ENCODE measurements at places on chromosomes 4 and X.

- peaks cover 55% of the 10 kb centered on the region for H3K36me3 ChIP-seq
- H3K27me3 ChIP-seq = no peaks in the 10 kb centered on the region
- peaks cover 45% of the 10 kb centered on the region for H3K4me1 ChIP-seq
- peak overlapping the region; percentile 39 for H3K27ac ChIP-seq
- DNase-seq = no peak
These were observed 82.0 kb downstream of the IRF2 start for GRCh38 chr4:184392316-184392715.

GRCh38 chr4:41661442-41662076, 87.0 kb downstream of the PHOX2B start:
- H3K4me3 ChIP-seq = no peak overlapping the region
- H3K27me3 ChIP-seq = no peaks in the 10 kb centered on the region

DNA sequence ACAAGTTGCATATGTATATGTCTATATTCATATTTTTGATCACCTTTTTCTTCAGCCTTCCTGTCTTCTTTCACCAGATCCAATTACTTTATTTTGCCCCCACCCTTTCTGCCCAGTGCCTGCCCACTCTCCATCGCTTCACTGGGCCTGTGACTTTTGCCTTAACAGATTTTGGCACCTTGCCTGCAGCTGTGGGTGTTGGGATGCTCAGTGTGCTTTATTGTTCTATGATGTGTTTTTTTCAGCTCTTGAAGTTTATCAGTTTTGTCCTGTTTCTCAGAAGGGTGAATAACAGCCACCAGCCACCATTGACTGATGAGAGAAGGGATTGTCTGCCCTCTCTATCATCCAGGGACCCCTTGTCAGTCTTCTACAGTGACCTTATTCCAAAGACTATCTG, 77.2 kb upstream of the GALNT7 start:
- no peak for DNase-seq
- H3K36me3 ChIP-seq = no peaks in the 10 kb centered on the region
- H3K4me1 ChIP-seq = no peaks in the 10 kb centered on the region
- no peak overlapping the region for H3K27ac ChIP-seq
- no peak overlapping the region for H3K4me3 ChIP-seq

DNA sequence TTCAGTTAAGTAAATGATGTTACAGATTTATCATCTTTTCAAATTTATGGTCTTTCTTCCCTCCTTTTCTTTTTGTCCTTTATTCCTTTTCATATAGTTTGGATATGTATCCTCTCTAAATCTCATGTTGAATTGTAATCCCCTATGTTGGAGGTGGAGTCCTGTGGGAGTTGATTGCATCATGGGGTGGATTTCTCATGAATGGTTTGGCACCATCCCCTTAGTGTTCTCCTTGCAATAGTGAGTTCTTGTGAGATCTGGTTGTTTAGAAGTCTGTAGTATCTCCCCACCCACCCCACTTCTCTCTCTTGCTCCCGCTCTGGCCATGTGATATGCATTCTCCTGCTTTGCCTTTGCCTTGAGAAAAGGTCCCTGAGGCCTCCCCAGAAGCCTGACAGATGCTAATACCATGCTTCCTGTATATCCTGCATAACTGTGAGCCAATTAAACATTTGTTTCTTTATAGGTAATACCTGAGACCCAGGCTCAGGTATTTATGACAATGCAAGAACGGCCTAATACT, 236.7 kb downstream of the PRDM5 start:
- H3K4me1 ChIP-seq = no peaks in the 10 kb centered on the region
- H3K4me3 ChIP-seq = no peak overlapping the region
- no peak for DNase-seq
- no peak overlapping the region for H3K27ac ChIP-seq
- H3K36me3 ChIP-seq = no peaks in the 10 kb centered on the region
- H3K27me3 ChIP-seq = no peaks in the 10 kb centered on the region

GRCh38 chr4:71380788-71381187, 42.0 kb downstream of the SLC4A4 start:
- H3K4me3 ChIP-seq = no peak overlapping the region
- H3K36me3 ChIP-seq = no peaks in the 10 kb centered on the region
- no peaks in the 10 kb centered on the region for H3K4me1 ChIP-seq
- H3K27ac ChIP-seq = no peak overlapping the region
- H3K27me3 ChIP-seq = no peaks in the 10 kb centered on the region

- DNase-seq = no peak
- H3K4me1 ChIP-seq = no peaks in the 10 kb centered on the region
- H3K27me3 ChIP-seq = no peaks in the 10 kb centered on the region
- H3K4me3 ChIP-seq = no peak overlapping the region
These were observed 411.9 kb downstream of the TRIML1 start for GRCh38 chr4:188551156-188551555.

- H3K36me3 ChIP-seq = no peaks in the 10 kb centered on the region
- H3K4me1 ChIP-seq = no peaks in the 10 kb centered on the region
- no peak overlapping the region for H3K27ac ChIP-seq
- H3K27me3 ChIP-seq = no peaks in the 10 kb centered on the region
- DNase-seq = no peak
- H3K4me3 ChIP-seq = no peak overlapping the region
These were observed 48.5 kb downstream of the HTT-AS start for GRCh38 chr4:3025881-3026280.

GRCh38 chrX:104430072-104430741, 135.8 kb upstream of the IL1RAPL2 start:
- no peaks in the 10 kb centered on the region for H3K36me3 ChIP-seq
- no peak overlapping the region for H3K27ac ChIP-seq
- no peak overlapping the region for H3K4me3 ChIP-seq

DNA sequence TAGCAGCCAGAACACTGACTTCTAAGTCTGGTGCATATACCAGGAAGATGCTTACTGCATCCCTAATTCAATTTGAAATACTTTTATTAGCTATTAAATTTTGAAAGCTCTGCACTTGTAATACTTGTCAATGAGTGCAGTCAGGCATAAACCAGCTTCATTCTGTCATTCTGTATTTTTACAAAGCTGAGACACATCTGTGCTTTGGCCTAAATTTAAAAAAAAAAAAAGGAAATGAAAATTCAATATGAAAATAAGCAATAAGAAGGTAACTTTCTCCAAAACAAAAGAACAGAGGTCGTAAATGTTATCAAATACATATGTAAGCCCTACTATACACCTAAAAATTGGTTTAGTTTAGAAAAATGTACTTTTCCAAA, 7.0 kb downstream of the SMIM14 start:
- no peaks in the 10 kb centered on the region for H3K4me1 ChIP-seq
- no peak overlapping the region for H3K27ac ChIP-seq
- no peaks in the 10 kb centered on the region for H3K36me3 ChIP-seq
- no peak overlapping the region for H3K4me3 ChIP-seq
- no peaks in the 10 kb centered on the region for H3K27me3 ChIP-seq
- no peak for DNase-seq

- DNase-seq = no peak
- no peaks in the 10 kb centered on the region for H3K27me3 ChIP-seq
- no peak overlapping the region for H3K27ac ChIP-seq
- no peak overlapping the region for H3K4me3 ChIP-seq
- H3K4me1 ChIP-seq = peaks cover 6% of the 10 kb centered on the region
These were observed 73.2 kb downstream of the RASL11B start for GRCh38 chr4:52935317-52935716.

DNA sequence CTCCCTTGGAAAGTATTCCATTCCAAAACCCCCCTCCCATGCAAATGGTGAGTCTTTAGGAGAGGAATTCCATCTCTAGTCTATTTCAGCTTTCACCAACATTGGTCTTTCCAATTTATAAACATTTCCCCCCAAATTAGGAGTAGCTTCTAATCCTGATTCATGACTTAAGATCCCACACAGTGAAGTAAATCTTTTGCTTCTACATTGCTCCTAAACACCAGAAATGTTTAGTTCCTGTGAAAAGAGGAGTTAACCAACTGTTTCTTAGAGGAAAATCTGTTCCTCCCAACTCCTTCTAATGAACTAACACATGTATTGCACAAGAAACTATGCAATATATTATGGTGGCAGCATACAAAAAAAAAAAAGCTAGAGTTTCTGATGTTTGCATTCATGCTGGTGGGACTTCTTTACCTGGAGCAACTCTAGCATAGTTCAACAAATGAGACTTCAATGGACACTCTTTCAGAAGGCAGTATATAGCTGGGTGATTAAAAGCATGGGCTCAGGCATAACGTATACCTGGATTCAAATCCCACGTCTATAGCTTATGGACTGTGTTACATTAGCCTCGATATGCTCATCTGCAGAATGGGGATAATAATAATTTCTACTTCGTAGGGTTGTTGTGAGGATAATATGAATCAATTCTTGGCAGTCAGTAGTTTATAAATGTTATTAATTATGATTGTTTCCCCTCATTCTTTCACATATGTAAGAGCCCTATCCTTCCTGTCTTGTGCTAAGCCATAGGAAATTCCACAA, 131.6 kb upstream of the TMEM164 start:
- no peak for DNase-seq
- H3K4me3 ChIP-seq = no peak overlapping the region
- no peaks in the 10 kb centered on the region for H3K27me3 ChIP-seq
- no peaks in the 10 kb centered on the region for H3K4me1 ChIP-seq
- H3K36me3 ChIP-seq = no peaks in the 10 kb centered on the region

DNA sequence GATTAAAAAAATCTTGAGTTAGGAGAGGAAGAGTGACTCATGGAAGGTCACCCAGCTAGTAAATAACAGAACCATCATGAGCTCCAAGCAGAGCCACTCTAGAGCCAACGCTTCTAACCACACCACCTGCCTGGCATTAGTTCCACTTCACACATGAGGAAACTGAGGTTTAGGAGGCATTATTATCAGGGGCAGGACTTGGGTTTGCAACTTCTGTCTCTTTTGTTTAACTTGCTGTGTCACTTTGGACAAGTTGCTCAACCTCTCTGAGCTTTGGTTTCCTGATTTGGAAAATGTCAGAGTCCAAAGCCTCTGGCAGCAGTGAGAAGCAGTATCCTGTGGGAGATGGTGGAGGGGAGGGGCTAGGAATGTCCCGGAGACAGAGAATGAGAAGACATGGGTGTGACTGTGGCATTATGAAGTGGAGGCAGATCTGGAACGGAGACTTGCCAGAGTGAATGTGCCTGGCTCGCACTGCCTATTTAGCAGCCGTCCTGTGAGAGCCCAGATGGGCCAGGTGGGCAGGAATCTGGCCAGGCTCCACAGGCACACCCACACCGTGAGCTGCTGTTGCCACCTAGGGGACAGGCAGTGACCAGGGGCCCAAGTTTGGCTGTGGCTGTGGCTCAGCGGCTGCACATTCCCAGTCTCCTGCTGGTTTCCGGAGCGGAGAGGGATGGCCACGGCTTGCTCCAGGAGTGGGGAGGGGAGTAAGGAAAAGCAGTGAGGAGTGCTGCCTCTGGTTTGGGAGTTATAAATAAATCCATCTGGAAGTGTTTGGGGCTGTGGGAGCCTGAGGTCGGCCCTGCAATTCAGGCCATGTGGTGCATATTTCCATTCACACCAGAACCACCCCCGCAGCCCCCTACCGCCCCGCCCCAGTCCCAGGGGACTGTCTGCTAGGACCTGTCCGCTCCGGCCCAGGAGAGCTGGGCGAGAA, 93.4 kb downstream of the NHSL2 start:
- H3K27me3 ChIP-seq = no peaks in the 10 kb centered on the region
- no peaks in the 10 kb centered on the region for H3K36me3 ChIP-seq
- H3K27ac ChIP-seq = peak overlapping the region; percentile 11
- no peak overlapping the region for H3K4me3 ChIP-seq
- peak; percentile 66 for DNase-seq
- H3K4me1 ChIP-seq = peaks cover 9% of the 10 kb centered on the region

DNA sequence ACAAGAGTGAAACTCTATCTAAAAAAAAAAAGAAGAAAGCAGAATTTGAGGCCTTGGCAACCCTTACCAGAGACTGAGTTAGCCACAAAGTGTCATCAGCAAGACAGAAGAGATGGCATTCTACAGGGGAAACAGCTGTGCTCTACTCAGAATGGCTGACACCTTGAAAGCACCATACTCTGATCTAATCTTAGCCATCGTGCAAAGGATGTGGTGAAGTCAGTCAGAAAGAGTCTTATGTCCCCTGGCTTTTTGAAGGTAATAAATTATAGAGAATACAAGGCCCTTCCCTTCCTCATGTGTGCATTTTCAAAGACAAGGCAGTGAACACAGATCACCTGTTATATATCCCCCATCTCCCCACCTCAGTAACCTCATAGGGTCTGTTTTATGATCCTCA, 13.2 kb downstream of the CLNK start:
- H3K4me3 ChIP-seq = no peak overlapping the region
- no peaks in the 10 kb centered on the region for H3K27me3 ChIP-seq
- no peak overlapping the region for H3K27ac ChIP-seq
- H3K4me1 ChIP-seq = no peaks in the 10 kb centered on the region

DNA sequence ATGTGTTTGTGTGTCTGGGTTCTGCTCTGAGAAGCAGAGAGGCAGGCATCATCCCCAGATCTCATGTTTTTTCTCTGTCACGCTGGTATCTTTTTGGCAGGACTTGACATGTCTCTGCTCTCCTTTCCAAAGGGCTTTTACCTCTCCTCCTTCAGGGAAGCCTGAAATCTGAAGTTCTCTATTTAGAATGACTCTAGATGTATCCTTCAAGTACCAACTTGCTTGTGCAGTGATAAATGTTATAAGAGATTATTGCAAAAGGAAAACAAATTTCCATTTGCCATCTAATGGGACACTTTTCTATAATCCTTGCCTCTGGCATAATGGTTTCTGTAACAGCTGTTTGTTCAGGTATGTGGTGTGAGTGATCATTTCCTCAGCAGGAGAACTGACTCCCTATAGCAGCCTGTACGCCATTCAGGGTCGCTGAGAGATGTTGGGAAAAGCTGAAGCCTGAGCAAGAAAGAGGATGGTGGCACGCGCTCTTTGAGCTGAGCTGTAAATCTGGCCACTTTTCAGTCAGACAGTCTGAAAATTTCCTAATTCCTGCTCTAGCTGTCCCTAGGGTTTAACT, 72.5 kb downstream of the CNGA2 start:
- H3K27me3 ChIP-seq = no peaks in the 10 kb centered on the region
- no peaks in the 10 kb centered on the region for H3K36me3 ChIP-seq
- peak; percentile 16 for DNase-seq
- no peaks in the 10 kb centered on the region for H3K4me1 ChIP-seq

DNA sequence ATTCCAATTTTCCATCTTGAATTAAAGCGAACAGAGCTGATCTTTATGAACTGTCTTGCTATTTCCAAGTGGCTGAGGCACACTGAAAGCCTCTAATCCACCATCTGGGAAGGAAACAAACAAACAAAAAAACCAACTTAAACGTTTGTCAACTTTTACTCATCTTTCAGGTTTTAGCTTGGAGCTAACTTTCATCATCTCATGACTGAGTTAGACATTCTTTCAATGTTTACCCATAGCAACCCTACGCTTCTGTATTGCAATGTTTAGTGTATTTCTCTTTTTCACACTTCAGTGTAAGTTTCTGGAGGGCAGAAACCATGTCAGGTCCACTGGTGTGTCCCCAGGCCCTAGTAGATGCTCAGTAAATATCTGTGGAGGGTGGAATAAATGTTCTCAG, 343.8 kb downstream of the GBA3 start:
- no peaks in the 10 kb centered on the region for H3K27me3 ChIP-seq
- DNase-seq = no peak
- H3K4me1 ChIP-seq = no peaks in the 10 kb centered on the region
- no peak overlapping the region for H3K27ac ChIP-seq
- no peaks in the 10 kb centered on the region for H3K36me3 ChIP-seq
- H3K4me3 ChIP-seq = no peak overlapping the region

All from right atrium auricular region (tissue), 2 donors.